ENCODE measurements at places on chromosomes 7 and 10.
A peak's percentile ranks its signal among the peaks of the same experiment; 100 is the strongest.

DNA sequence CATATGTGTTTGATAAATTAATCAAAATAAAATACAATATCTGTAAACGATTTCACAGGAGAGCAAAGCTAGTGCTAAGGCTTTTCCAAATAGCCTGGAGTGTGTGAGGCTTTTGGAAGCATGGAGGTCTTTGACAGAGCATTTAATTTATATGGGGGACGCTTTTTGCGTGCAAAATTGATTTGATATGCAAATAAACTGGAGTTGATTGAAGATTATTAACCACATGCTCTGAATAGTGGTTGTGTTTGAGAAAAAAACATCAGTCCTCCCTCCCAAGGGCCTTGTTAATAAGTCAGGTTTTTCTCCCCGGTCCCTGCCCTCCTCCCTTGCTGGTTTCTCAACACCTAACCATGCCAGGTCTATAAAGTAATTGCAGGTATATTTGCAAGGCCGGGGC, 85.1 kb upstream of the FGFR2 start:
- DNase-seq, result no peak

GRCh38 chr7:76395965-76396726, 13.4 kb downstream of the SSC4D start:
- DNase-seq, result no peak

GRCh38 chr10:48456361-48456804, 148.5 kb downstream of the ARHGAP22 start:
- no peak for DNase-seq

DNA sequence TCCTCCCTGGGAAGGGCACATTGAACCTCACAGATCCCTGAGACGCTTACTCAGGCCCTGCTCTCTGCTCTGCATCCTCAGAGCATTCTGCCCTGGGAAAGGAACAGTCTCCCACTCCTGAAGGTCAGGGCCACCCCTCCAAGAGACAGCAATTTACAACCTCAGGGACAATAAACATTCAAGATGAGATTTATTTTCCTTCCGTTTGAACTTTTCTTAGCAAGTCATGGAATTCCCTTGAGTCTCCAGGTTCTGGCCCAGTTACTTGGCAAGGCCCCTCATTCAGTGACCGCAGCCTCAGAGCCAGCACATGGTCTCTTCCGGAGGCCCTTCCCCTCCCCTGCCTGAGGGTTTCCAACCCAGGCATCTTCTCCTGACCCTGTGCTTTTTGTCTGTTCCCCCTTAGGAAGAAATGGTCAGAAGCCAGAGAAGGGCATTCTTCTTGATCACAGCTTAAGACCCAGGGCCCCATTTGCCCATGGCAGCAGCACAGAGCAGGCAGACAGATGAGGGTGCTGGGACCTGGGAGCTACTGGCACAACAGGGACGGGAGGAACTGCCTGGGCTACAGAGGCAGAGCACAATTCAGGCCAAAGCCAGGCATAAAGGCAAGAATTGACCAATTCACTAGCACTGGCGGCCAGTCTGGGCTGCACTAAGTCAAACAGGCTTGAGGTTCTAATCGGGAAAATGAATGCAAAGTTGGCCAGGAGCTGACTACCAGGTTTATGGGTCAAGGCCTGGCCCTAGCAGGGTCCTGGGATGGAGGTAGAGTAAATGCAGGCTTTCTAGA, 56.7 kb downstream of the VSTM4 start:
- DNase-seq, result no peak

- no peak for DNase-seq
Observed at GRCh38 chr7:82629583-82629982, 186.0 kb upstream of the CACNA2D1 start.

GRCh38 chr7:11216276-11216675, 242.6 kb downstream of the PHF14 start:
- DNase-seq, result no peak

- no peak for DNase-seq
Observed at GRCh38 chr7:117164620-117165019, 158.2 kb downstream of the WNT2 start.

- no peak for DNase-seq
Observed at GRCh38 chr7:36777062-36777461, 52.8 kb upstream of the AOAH start.

DNA sequence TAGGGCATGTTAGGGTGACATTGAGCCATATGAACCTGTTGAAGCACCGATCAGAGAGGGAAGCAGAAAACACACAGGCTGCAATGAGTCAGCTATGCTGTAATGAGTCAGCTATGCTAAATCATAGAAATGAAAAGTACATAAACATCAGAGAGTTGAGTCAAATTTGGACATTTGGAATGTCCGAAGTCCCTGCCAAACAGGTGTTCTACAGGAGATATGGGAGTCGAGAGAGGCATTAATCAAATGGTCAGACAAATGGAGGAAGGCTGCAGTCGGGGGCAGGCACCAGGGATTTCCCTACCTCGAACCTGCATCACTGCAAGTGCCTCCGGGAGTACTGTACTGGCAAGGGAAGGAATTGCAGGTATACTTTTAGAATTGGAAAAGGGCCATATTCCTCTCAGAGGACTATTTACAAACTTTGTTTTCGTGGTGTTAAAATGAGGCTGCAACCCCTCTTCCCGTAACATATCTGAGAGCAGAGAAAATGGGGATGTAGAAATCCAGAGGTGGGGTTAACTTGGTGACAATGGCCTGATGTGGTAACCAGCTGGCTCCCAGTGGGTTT, 8.8 kb upstream of the ZC3HAV1 start:
- peak; percentile 37 for DNase-seq

GRCh38 chr10:123800821-123801220, 90.8 kb downstream of the CPXM2 start:
- DNase-seq, result no peak

DNA sequence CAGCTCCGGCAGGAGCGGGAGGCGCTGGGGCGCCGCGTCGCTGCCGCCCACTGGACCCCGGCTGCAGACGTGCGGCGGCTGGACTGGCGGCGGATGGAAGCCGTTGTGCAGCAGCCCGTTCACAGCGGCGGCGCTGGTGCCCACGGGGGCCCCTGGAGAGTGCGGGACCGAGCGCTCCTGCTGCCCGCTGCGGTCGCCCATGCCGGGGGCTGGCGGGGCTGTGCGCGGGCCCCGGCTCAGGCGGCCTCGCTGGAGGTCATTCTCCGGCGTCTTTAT, 413 bp downstream of the PANK1 start:
- no peak for DNase-seq

GRCh38 chr7:24884401-24884800, 95.6 kb downstream of the OSBPL3 start:
- DNase-seq, result no peak

- DNase-seq, result no peak
Observed at GRCh38 chr7:18016547-18017444, 10.8 kb downstream of the PRPS1L1 start.

- DNase-seq, result no peak
Observed at GRCh38 chr10:111023060-111023459, 53.8 kb upstream of the ADRA2A start.

GRCh38 chr7:44163591-44163990, 22.5 kb upstream of the MYL7 start:
- DNase-seq, result peak; percentile 93

GRCh38 chr7:4820967-4821471, 40.8 kb downstream of the PAPOLB start:
- no peak for DNase-seq

DNA sequence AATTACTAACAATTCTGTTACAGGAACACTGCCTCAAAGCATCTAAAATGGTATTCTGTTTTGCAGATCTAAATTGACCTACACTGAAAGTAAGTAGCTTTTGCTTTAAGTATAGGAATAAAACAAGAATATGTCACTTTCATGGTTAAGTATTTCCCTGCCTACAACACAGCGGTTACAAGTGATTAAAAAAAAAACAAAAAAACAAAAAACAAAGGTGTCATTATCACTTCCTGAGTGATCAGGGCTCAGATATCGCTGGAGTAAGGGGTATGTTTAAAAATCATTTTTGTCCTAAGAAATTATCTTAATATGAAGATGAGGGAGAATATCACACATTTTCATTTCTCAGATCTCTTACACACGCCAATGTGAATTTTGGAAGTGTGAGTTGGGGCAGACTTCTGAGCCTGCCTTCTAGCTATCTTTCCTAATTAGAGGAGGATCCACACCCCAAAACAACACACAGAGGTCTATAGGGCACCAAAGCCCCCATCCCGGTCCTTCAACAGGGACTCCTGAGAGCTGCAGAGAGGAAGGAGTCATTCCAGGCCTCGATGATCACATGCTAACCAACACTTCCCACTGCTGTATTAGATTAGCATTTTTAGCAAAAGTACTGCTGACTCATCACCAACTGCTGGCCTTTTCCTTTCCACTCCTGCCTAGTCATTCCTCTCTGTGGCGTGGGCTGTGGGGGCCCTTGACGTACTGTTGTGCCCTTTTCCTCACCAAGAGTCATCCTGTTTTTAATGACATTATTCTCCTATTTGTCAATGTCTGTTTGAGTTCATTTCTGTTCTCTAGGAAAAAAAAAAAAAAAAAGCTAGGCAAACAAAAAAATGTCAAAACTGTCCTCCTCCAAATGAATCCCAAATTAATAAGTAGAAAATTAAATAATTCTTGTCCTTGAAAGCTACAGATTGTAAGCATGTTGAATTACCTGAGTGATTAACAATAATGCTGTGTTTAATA, 31.2 kb downstream of the PRTFDC1 start:
- DNase-seq, result peak; percentile 81

DNA sequence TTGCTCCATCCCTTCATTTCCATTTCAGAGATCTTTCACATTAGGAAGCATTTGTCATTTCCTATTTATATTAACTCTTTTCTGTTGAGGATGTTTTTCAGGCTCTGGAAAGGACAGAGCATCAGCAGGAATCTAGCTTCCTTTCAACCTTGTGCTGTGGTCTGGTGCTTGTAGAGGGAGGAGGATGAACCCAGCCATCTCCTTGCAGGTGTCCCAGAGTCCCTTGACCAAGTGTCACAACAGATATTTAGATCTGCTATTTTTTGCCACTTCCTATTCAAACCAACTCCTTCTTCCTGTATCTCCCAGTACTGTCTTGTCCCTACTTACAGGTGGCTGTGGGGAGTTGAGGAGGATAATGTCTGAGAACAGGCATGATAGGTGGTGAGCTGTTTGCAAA, 742.8 kb downstream of the GRID1 start:
- no peak for DNase-seq

DNA sequence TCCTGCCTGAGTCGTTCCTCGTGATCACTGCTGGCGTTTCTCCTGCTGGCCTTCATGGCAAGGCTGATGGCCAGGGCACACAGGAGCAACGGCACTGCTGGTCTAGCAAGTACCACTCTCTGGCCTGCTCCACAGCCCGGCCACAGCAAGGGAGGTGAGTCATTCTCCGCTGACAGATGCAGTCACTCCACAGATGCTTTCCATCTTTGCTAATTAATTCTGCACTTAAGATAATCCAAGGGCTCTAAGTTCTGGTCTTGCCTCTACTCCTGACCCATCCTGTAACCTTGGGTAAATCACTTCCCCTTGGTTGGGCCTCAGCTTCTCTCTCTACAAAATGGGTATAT, 244.4 kb downstream of the RPS24 start:
- no peak for DNase-seq

- no peak for DNase-seq
Observed at GRCh38 chr7:155862123-155862892, 50.0 kb upstream of the SHH start.

DNA sequence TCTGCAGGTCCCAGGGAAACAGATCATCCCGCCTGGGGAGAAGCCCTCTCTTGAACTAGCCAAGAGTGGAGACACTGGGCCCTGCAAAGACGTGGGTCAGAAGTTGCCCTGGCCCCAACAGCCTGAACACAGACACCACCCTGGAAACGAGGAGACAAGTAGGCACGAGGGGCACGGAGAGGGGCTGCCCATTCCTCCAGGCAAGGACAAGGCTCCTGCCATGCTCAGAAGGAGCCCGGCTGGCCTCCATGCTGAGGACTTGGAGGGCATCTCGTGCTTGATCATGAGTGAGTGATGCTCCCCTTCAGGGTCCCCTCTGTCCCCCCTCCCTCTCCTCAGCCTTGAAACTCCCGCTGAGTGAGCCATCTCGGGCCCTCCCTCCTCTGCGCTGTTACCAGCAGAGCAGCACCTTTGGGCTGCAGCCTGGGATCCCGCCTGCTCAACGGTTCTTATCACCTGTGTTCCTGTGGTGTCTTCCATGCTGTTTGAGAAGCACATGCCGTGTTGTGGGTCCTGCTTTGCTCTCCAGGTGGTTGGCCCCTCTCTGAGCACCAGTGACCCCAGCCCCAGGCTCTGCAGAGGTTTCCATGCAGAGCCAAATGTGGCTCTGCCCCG, 544.3 kb downstream of the TCERG1L start:
- DNase-seq, result no peak

GRCh38 chr7:1170741-1171501, 10.9 kb upstream of the ZFAND2A start:
- DNase-seq, result no peak

- DNase-seq, result no peak
Observed at GRCh38 chr10:132605390-132605789, 67.8 kb downstream of the INPP5A start.

- no peak for DNase-seq
Observed at GRCh38 chr10:10629512-10629911, 388.2 kb upstream of the CELF2 start.

- no peak for DNase-seq
Observed at GRCh38 chr7:94432817-94433216, 38.1 kb downstream of the COL1A2 start.

DNA sequence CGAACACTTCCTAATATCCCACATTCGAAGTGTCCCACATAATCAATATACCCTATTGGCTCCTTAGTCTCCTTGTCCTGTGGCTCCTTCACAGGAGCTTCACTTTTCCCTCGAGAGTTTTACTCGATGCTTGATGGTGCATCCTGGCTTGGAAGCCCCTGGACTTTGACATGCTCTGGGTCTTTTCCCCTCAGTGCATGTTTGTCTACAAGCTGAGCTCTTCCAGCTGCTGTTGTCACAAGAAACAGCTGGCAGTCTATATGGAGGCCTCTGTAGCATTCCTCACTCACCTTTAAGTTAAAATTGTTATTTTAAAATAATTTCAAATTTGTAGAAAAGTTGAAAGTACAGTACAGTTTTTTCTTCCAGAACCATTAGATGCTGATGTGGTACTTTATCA, 27.1 kb downstream of the ST7 start:
- DNase-seq, result no peak

GRCh38 chr7:99036546-99037111, 107.3 kb downstream of the SMURF1 start:
- no peak for DNase-seq

GRCh38 chr10:3445648-3446047, 273.1 kb upstream of the PITRM1 start:
- no peak for DNase-seq

DNA sequence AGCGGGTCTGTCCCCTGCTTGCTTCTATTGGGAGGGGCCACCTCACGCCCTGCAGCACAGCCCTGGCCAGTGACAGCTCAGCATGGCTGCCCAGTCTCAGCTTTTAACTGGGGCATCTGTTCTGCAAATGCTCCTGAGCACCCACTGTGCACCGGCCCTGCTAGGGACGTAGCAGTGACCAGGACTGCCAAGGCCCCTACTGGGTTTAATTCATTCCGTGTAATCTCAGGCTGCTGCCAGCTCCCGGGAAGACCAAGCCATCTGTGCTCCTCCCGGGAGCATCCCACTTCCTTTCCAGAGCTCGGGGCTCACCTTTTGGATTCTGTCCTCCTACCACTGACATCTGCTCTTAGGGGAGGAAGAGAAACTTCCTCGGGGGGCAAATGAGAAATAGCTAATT, 85.2 kb downstream of the ADARB2 start:
- DNase-seq, result no peak

All from kidney glomerular epithelial cell (primary cell).